ENCODE measurements at places on chromosomes 7 and 10.

GRCh38 chr7:155791836-155792235 is 20.4 kb downstream of the SHH start:
- no peak for DNase-seq

- DNase-seq = no peak
Measured at GRCh38 chr10:128147064-128147463, 20.8 kb upstream of the MKI67 start.

DNA sequence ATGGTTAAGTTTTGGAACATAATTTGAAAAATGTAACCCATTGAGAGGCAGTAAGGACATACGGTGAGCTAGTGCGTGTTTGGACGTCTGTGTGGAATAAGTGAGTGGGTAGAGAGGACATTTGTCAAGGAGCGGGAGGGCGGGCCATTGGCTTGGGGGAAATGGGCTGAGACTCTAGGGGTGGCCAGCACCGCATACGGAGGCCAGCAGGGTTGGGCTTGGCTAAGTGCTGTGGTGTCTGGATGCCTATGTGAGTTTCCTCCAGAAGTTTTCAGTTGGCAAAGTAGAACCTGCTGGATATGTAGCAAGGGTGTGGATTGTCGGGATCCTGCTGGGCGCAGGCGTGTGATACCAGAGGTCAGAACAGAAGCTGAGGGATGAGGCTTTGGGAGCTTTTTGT is 103.0 kb downstream of the TCF7L2 start:
- DNase-seq = no peak

GRCh38 chr7:104908636-104909035 is 105.4 kb upstream of the KMT2E start:
- no peak for DNase-seq

DNA sequence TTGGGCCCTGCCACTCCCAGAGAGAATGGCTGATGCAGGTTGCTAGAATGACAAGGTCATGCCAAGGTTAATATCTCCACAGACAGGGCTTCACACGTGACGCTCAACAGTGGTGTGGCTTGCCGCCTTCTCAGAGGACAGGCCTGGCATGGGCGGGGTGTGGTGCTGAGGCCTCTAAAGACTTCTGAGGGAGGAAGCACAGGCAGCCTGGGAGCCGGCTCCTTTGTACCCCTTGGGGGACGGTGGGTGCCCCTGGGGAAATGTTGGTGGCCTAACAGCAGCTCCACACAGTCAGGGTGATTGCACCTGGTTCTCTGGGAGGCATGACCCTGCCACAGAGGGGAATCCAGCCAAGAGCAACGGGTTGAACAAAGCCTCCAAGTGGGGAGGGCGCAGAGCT is 115.1 kb downstream of the PKD1L1 start:
- no peak for DNase-seq

- no peak for DNase-seq
Measured at GRCh38 chr10:43255634-43256431, 11.0 kb downstream of the RASGEF1A start.

DNA sequence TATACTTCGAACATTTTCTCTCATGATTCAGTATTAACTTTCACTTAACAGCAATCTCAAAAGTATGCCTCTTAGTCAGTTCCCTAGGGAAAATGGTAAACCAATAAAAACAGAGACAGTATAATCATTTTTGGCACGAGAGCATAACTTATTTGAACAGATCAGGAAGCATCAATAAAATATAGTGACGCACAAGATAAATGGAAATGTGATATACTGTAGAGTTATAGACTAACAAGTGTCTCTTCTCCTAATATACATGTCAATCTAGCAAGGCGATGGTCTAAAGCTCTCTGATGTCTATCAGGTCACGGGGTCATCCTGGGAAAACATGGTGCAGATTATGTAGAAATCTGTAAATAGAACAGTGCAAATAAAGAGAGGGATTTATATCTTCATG is 131.6 kb downstream of the HGF start:
- no peak for DNase-seq

- DNase-seq = no peak
Measured at GRCh38 chr7:142140401-142140959, 29.0 kb downstream of the MGAM2 start.

DNA sequence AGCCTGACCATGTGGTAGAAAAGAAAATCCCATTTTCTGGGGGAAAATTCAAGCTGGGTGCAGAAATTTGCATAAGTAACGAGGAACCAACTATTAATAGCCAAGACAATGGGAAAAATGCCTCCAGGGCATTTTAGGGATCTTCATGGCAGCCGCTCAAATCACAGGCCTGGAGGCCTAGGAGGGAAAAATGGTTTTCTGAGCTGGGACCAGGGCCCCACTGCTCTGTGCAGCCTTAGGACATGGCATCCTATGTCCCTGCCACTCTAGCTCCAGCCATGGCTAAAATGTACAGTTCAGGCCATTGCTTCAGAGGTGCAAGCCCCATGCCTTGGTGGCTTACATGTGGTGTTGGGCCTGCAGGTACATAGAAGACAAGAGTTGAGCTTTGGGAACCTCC is 459.0 kb downstream of the PCDH15 start:
- no peak for DNase-seq

- DNase-seq = no peak
Measured at GRCh38 chr7:132672200-132672990, 96.1 kb upstream of the PLXNA4 start.

DNA sequence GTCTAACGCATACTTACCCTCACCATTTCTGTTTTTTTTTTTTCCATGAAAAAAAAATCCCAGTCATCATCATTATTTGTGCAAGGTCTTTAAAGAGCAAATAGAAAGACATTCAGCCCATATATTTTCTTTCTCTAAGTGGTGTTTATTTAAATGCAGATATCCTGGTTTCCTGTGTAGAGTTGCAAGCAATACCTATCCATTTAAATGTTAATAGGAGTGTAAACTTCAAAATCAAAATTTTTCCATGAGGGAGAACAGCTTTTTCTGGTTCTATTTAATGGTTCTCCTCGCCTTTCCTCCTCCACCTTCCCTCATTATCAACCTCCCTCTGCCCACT is 120.1 kb upstream of the AGK start:
- no peak for DNase-seq

DNA sequence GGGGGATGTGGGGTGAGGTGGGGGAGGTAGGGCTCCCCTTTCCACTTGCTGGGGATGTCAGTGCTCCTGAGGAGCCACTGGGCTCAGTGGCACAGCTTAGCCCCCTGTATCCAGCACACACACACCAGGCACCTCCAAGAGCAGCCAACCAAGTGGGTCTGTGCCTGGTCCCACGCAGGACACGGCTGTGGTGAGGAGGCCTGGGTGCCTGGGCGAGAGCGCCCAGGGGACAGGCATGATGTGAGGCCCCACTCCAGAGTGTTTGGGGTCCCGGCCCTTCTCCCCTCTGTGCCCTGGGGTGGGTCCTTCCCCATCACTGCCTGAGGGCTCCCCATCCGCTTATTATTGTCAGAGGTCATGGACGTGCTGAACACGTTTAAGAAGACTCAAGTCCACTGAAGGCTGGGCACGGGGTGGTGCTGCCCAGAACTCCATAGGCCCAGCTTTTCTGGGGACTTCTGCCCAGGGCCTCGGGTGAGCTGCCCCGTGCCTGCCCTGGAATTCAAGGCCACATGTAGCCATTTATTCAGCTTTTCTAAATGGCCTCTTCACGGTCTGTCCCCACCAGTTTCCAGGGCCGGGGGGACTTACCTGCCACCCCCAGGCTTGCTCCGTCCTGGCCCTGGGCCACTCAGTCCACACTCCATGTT is 119.8 kb downstream of the GRK5 start:
- DNase-seq = no peak

DNA sequence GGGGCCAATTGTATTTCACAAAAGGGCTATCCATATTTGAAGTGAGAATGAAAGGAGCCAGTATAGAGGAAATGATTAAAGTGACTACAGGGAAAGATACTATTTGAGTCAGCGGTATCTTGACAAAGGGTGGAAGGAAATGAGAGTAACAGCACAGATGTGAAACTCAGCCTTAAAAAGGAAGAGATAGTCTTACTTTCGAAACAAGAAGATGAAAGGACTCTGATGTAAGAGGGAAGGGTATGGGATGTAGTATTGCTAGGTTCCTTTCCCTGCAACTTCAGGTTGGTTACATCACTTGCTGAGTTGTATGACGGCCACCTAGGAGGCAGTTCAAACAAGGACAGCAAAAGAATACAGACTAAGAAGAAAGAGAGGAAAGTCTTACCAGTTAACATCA is 13.7 kb downstream of the CISD1 start:
- no peak for DNase-seq

DNA sequence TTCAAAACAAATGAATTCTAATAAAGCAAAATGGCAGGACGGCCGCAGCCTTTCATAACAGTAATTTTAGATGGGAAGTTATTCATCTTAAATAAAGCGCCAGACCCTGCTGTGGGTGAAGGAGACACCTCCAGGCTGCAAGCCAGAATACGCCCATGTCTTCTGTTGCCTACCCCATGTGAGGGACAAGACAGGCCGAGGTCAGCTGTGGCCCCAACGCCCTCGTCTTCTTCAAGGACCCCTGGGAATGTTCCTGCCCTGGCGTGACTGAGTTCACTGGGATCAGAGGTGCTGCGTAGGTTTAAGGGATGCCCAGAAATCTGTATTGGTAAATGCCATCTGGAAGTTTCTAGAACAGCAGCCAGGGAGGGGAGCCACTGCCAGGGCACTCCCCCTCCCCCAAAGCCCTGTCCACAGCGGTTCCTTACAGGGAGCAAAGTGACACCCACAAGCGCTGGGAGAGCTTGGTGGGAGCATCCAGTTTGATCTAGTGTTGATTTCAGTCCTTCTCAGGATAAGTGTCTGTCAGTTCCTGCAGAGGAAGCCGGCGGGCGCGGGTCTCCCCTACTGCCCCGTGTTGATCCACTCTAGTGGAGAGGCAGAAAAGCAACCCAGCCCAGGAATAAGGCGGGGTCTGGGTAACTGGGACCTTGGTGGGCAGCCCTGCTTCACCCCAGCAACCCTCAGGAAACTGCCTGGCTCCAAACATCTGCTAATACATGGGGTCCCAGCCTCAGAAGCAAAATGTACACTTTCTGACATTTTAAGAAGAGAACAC is 20.6 kb downstream of the PAPOLB start:
- DNase-seq = no peak

DNA sequence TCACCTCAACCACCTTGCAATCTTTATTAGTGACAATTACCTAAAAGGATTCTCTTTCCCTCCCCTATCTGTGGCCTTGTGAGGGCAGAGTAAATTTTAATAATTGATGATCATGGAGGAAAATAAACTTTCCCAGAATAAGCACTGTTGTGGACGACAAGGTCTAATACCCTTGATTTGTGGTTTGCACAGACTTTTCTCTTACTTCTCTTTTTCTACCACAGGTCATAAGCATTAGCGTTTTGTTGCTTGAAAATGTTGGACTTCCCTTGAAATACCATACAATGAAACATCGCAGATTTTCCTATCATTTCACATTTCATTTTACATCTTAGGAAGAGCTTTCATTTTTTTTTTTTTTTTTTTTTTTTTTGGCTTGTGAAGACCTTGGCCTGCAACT is 188.1 kb upstream of the TMEM72 start:
- no peak for DNase-seq

DNA sequence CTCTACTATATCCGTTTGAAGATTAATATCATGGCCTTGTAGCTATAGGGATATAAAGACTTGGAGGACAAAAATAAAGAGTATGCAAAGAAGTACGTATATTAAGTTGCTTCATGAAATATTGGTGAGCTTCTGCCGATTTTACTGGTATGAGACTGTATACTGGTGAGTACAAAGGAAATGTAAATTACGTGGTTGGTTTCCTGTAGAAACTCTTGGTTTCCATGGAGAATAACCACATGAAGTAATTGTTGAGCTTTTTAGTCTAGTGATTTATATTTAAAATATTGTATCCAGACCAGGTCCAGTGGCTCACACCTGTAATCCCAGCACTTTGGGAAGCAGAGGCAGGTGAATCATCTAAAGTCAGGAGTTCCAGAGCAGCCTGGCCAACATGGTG is 32.2 kb upstream of the GLI3 start:
- DNase-seq = no peak

DNA sequence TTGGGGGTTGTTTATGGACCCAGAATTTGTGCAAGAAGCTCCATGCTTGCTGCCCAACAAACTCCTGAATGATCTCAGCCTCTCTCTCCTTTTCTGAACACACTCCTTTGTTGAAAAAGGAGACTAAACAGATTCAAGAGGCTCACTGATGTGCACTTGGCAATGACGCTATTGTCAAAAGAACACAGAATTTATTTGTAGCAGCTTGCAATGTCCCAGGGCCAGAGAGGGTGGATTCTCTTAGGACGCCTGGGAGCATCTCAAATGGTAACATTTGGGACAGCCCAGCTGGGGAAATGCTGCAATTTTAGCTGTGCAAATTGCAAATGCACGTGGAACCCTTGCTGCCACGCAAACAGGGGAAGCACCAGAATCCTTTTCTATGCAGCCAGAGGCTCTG is 79.9 kb downstream of the GPR26 start:
- no peak for DNase-seq

DNA sequence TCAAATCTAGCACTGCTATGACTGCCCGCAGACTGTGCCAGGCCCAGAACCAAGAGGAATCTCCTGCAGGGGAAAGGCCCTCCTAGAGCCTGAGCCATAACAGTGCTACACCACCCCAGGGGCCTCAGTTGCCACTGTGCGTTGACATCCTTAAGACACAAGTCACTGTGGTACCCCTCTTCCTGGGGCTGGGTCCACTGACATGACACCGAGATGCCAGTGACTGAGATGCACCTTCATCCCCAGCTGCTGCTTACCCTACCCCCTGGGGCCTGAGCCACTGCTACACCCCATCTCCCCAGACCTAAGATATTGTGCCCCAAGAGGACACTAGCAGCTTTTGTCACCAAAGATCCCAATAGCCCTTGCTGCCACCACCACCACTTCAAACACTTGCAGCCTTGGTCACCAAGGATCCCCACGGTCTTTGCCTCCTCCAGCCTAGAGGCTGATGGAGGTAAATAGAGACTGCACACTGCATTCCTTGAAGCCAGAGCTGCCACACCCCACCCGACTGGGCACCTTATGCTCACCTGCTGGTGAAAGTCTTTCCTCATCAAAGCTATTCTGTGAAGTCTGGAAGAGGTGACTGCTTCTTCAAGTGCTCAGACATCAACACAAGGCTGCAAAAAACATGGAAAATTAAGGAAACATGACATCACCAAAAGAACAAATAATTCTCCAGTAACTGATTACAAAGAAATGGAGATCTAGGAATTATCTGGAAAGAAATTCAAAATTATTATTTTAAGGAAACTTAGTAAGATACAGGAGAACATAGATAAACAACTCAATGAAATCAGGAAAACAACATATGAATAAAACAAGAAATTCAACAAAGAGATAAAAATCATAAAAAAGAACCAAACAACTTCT is 40.4 kb upstream of the SHH start:
- DNase-seq = peak; percentile 34

Measured in type B pancreatic cell (in vitro differentiated cells).